Left ventricle myocardium inferior (tissue), 1 donor: ENCODE measurements at places on chromosomes 11 and 22.

- DNase-seq: no peak
Observed at GRCh38 chr11:131980888-131981668, 610.7 kb downstream of the NTM start.

DNA sequence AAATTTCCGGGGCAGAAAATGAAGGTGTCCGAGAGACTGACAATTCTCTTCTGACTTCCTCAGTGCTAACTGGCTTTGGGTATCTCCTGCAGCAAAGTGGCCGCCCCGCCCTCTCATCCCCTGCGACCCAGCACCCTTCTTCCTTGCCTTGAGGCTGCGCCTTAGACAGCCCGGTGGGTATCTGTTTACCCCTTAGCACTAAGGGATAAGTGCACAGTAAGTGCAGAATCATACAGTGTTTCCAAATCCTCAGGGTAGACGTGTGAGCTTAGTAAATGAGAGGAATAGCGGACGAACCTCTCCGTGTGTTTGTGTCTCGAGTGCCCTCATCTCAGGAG is 368 bp upstream of the CHORDC1 start:
- no peak for DNase-seq

GRCh38 chr11:67439321-67440228 is 2.1 kb upstream of the PTPRCAP start:
- DNase-seq: no peak

- no peak for DNase-seq
Observed at GRCh38 chr11:57940044-57940756, 83.5 kb upstream of the OR9Q1 start.

- DNase-seq: no peak
Observed at GRCh38 chr22:47055921-47056320, 293.5 kb downstream of the TBC1D22A start.

DNA sequence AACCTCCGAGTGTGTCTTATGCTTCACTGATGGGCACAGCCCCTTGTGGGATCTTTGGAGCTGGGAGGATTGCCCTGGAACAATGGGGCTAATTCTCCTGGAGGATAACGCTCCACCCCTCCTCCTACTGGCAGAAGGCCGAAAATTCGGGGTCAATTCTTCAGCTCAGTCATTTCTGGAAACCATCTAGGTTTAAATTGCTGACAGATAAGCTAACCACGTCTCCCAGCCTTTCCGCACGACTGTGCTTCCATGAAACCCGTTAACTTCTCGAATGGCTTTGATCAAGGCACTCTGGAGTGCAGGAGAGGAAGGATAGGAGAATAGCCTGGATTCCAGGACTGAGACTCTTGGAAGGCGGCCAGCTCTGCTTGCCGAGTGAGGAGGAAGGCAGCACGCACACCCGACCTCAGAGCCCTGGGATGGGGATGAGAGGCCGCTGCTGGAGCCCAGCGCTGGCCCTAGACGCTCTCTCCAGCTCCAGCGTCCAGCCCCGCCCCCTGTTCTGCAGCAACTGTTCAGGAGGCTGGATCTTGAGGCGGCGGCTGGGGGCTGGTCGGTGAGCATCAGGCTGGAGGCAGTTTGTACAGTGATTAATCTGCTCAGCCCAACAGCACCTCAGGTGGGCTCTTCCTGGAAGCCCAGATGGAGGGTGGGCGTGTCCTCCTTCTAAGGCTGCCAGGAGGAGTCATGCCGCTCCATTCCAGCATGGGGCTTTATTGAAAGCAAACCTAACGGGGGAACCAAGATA is 176.7 kb upstream of the NCAM1 start:
- peak; percentile 79 for DNase-seq

DNA sequence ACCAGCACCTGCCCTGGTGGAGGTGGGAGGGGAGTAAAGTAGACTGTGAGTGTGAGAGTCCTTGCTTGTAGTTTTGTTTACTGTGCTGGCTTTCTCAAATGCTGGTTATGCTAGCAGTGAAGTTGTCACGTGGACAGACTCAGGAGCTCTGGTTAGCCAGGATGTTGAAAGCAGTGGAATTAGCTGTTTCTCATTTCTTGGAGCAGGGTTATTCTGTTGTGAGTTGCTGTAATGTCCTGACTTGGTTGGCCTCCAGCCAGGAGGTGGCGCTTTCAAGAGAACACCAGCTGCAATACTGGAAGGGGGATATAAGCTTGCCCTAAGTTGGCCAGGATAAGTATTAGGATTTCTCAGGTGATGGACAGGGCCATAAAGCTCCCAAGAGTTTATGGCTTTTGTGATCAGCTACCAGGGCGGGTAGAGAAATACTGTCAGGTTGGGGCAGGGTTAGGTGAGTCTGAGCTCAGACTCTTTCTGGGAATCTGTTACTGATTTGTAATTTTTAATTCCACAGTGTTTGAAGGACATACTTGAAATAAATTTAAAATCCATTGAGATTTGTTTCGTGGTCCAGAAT is 13.7 kb downstream of the CYP2D6 start:
- no peak for DNase-seq

DNA sequence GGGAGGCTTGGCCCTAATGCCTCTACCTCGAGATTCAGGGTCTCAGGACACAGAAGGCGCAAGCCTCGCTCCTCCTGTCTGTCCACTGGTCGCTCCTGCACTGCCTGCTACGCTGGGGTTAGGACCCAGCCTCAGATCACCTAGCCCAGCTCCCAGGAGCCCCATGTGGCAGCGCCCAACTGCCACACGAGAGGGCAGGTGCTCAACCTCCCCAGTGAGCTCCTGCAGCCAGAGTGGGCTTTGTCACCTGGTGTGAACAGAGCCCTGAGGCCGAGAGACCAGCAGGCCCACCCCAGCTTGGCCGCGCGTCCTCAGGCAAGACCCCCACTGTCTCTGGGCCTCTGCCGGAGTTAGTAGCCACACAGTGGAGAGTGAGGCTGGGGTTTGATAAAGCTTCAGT is 21.7 kb upstream of the PPARA start:
- no peak for DNase-seq

DNA sequence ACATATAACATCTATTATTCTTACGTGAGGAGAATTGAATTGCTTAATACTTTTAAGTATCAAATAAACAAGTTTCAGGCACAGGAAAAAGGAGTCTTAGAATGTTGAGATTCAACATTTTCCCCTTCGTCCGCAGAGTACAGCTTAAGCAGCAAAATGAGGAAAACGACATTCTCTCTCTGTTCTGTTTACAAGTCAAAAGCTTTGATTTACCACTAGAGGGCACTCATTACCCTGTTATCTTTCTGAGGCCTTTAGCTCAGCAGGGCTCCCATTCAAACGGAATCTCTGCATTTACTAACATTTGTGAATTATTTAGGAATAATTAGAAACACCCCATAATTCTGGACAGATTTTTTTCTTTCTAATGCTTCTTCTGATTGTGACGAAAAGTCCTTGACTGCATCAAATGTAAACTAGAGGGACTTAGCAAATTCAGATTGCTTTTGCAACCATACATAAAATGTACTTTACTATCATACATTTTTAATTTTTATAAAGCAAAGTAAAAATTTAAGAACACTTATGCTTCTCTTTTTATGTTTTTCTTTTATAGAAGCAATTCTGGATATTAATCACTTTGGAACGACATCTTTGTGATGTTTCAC is 75.0 kb downstream of the JRKL start:
- no peak for DNase-seq

DNA sequence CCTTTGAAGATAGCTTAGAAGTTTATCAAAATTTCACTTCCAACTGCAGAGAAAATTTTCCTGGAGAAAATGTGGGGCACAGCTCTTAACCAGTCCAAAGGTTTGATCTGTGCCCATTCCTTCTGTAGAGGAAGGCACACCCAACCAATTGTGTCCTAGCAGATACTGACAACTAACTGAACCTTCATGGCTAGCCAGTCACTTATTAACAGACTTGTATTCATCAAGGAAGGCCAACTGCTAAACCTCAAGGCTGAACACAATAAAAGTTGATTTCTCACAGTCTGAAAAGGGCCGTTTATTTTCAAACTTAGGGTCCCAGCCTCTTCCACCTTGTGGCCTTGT is 19.5 kb downstream of the SYT13 start:
- DNase-seq: no peak

DNA sequence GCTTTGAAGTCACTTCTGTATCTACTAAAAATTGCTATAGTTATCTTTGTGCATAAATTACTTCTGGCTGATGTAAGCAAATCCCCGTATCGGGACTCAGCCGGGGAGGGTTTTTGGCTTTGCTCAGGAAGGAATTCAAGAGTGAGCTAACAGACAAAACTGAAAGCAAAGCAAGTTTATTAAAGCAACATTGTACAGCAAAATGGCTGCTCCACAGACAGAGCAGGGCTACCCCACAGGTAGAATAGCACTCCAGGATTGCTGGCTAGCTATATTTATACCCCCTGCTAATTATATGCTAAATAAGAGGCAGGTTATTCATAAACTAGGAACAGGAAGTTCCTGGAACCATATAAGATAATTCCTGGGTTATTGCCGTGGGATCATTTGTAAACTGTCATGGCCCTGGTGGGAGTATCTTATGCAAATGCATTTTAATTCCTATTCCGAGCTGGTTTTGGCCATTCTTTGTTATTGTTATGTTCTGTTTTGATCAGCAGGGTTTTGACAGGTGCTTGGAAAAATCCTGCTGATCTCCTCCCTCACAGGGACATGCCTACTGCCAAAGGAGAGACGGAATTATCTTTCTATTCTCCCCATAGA is 15.2 kb downstream of the MIF start:
- no peak for DNase-seq

DNA sequence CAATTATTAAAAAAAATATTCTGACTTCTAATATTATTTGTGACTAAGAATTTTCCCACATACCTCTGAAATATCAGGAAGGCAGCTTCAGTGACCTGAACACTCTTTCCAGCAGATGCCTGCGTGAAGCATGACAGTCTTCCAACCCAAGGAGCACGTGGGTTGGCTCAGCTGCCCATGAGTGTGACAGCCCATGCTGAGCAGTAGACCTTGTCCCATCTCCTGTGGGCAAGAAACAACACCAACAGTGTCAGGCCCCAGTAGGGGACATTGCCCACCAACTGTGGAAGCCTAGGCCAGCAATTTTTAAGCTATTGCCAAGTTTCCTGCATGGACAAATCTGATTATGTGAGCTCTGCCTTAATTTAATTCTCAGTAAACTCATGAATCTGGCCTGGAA is 66.4 kb upstream of the OLFML1 start:
- no peak for DNase-seq

DNA sequence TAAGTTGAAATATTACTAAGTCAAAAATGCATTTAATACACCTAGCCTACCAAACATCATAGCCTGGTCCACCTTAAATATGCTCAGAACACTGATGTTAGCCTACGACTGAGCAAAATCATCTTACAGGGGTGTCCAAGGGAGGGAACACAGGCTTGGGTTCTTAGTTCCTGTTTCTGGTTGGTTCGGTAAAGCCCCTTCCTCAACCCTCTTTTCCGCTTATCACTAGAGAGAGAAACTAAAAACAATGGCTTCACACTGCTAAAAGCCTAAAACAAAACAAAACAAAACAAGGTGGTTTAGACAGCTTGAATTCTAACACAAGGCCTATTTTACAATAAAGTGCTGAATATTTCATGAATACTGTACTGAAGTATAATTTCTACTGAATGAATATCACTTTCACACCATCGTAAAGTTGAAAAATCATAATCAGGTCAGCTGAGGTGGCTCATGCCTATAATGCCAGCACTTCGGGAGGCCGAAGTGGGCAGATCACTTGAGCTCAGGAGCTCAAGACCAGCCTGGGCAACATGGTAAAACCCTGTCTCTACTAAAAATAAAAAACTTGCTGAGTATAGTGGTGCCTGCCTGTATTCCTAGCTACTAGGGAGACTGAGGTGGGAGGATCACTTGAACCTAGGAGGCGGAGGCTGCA is 118.0 kb downstream of the SIK3 start:
- no peak for DNase-seq

DNA sequence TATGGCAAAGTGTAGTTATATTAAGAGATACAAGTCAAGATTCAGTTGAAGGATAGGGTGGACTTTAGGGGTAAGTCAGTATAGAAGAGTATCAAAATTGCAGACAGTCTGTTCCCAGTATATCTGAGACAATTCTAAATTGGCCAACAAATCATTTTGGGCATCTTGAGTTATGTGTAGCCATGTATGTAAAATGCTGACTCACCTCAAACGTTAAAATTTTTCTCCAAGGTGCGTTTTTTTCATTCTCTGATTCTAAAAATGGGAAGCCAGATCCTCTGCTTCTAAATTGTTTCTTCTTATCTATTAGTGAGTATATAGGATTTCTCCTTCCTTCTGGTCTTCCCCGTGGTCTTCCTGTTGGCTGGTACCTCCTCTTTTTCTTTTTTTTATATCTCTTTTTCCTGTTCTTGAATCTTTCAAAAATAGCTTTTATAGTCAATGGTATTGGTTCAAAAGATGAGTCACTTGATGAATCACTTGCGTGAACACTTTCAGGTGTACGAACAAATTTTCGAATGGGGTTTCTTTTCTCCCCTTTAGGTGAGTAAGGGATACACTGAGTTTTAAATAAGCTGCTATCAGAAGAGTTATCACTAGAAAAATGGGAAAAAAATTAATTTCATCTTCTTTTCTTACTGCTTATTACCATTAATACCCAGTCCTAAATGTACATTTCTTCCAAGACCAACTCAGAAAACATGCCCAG is 3.2 kb downstream of the TAF1D start:
- DNase-seq: no peak

DNA sequence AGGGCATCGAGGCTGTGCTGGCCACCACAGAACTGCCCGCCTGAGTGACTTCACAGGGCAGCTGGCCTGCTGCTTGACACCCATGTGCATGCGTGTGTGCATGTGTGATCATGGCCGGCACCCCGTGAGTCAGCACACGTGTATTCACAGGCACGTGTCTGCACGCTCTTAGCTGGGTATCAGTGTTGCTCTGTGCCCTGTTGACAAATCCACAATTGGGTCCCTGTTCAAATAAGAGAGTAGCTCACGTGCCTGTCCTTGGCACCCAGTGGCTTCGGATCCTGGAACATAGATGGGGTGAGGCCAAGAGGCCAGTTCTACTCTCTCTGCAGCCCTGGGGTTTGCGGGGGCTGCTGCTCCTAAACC is 14.0 kb downstream of the B3GAT1 start:
- DNase-seq: no peak

- peak; percentile 60 for DNase-seq
Observed at GRCh38 chr11:22666688-22667439, 453 bp downstream of the GAS2 start.

DNA sequence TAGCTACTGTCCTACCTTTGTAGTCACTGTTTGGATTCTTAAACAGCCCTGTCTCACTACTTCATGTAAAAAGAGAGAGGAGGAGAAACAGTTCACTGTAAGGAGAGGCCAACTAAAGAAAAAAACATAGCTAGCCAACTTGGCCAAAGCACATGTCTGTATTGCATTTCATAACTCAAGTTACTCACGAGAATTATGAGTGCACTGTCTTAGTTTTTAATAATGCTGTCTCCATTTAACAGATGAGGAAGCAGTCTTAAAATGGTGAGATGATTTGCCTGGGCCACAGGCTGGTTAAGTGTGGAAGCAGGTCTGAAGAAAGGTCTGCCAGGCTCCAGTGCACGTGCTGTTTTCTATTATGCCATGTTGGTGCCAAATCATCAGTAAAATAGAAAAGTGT is 104.5 kb downstream of the UVRAG start:
- DNase-seq: no peak

- no peak for DNase-seq
Observed at GRCh38 chr22:22427542-22428065, 80.9 kb downstream of the ZNF280B start.
